ELR (cell line): ENCODE measurements at places on chromosomes 6 and 20.

GRCh38 chr6:95286874-95287273 lies 290.5 kb upstream of the MANEA start:
- DNase-seq: no peak

- DNase-seq: no peak
Observed at GRCh38 chr6:137810554-137811120, 56.4 kb upstream of the TNFAIP3 start.

- DNase-seq: no peak
Observed at GRCh38 chr6:142518126-142518525, 216.3 kb downstream of the ADGRG6 start.

DNA sequence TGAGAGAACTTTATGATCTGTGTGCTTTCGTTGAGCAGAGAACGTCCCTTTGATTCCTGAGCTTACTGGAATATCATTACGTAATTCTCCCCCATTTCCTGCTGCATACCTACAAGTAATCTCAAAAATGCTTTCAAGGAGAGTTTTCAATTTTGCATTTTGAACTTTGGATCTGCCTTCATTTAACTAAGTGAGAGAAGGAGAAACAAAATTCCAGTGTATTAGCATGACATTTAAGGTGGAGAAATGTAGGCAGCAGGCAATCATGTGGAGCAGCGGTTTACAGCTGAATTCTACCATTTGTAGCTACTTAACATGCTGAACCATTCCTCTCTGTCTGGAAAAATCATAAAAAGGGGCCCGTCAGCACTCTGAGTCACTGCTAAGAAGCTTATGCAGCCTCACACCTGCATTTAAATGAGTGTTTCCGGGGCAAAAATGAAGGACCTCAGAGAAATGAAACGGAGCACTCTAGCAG lies 451.5 kb downstream of the PLCB1 start:
- DNase-seq: no peak

GRCh38 chr6:118485601-118486550 lies 62.2 kb upstream of the PLN start:
- no peak for DNase-seq

- peak; percentile 88 for DNase-seq
Observed at GRCh38 chr6:28489366-28490204, 26.0 kb downstream of the GPX6 start.

DNA sequence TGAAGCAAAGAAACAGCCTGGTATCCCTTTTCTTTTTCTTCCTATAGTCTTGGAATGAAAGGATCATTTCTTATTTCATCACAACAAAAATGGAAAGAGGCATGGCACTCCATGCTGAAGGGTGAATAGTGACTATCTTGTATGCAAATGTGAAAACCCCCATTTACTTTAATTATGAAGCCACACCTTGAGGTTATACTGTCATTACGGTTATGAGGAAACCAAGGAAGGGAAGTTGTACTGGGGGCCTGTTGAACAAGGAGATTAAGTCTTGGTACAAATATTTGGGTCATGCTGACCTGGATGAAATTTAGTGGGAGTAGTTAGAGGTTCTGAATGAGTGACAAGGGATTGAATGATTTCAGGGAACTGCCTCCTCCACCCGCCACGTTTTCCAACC lies 8.7 kb upstream of the STXBP5 start:
- DNase-seq: no peak

DNA sequence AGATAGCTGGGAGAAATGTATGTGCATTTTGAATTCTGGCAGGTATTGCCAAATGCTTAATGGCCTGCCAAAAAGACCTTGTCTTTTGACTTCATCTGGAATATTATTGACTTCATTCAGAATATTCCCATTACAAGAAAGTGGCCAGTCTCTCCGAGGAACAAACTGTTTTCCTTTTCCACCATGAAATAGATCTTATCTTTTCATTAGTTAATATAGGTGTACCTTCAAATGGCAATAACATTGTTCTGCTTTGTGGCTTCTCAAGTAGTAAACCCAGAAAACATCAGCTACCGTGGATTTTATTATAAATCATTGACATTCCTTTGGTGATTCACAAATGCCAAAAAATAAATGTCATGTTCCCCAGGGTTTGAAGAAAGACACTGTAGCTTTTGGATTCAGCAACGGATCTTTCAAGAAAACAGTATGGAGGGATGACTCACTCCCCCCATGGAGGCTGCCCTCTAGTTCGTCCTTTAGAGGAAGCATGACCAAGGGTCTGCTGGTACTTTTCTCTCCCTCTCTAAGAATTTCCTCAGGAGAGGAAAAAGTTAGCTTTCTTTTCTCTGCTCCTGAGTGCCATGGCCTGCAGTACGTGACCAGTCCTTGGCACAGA lies 1.1 kb upstream of the RNF182 start:
- peak; percentile 86 for DNase-seq

DNA sequence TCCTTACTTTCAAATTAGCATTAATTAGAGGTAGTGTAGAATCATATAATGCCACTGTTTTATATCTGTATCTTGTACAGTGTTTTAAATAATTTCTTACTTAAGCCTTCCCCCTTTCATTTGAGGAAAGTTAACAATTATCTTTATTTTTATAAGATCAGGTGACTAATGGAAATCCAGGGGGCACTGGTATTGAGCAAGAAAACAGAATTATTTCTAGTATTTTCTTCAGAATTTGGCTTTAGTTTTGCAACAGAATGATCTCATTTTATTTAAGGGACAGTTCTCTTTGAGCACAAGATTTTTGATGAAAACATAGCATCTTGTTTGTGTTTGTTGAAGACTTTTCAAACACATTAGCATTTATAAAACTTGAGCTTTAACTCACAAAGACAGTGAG lies 55.9 kb downstream of the RNF217 start:
- no peak for DNase-seq

GRCh38 chr6:41939848-41940758 lies 1.5 kb downstream of the CCND3 start:
- peak; percentile 44 for DNase-seq

GRCh38 chr6:43211955-43212354 lies 17.3 kb downstream of the DNPH1 start:
- DNase-seq: no peak

GRCh38 chr20:61253264-61253639 lies 1.2 kb downstream of the CDH4 start:
- DNase-seq: peak; percentile 73

GRCh38 chr6:45815466-45816125 lies 200.1 kb downstream of the CLIC5 start:
- DNase-seq: no peak

- DNase-seq: peak; percentile 67
Observed at GRCh38 chr20:31608251-31608945, 3.3 kb downstream of the ID1 start.

- DNase-seq: no peak
Observed at GRCh38 chr20:43341511-43341910, 116.2 kb upstream of the SRSF6 start.

- DNase-seq: no peak
Observed at GRCh38 chr6:138510093-138510492, 10.8 kb upstream of the NHSL1 start.

DNA sequence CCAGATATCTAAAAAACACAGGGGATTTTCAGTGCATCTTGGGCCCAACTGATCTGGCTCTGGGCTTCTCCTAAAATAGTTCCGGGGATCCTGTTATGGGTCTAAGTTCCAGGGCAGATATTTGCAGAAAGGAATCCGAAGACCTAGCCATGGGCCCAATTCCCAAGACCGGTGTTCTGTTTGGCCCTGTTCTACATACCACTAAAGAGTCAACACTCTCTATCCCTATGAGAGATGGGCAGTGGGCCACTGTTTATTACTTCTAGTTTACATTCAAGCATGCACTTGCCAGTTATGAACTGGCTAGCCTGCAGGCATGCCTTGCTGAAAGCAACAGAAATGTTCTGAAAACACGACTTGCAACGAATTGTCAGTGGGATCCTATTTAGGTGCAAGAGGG lies 87.4 kb upstream of the PLCB4 start:
- DNase-seq: no peak

DNA sequence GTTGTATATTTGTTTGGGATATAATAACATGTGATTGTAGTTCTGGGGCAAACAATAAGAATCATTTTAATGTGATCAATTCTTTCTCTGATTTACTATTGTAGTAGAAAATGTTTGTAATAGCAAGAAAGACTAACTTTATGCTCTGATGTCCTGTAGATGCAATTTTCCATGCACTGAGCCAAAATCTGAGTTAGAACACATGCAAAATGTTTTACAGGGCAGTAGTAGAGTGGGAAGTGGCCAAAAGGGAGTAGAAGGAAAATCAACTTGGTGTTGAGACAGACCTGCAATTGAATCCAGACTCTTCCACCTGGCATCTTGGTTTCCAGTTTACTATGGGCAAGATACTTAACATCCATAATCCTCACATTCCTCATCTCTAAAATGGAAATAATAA lies 93.5 kb upstream of the BMP5 start:
- no peak for DNase-seq

GRCh38 chr6:166655251-166655650 lies 28.2 kb upstream of the RPS6KA2 start:
- no peak for DNase-seq

DNA sequence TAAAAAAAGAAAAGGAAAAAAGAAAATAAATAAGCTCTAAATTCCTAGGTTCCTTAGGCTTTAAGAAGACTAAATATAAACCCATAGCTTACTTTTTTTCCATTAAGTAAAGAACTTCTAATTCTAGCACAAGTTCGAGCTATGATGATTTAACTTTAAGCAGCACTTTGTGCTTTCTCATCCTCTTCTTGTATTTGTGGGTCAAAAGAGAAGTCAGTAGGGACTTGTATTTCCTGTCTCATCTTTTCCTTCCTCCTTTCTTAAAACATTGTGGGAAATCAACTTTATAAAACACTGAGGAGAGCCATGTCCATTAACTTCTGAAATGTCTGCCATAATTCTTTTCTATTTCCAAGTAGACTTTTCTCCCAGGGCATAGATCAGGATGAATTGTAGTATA lies 637.7 kb upstream of the CITED2 start:
- DNase-seq: no peak

- DNase-seq: no peak
Observed at GRCh38 chr6:21749754-21750153, 156.2 kb downstream of the SOX4 start.

DNA sequence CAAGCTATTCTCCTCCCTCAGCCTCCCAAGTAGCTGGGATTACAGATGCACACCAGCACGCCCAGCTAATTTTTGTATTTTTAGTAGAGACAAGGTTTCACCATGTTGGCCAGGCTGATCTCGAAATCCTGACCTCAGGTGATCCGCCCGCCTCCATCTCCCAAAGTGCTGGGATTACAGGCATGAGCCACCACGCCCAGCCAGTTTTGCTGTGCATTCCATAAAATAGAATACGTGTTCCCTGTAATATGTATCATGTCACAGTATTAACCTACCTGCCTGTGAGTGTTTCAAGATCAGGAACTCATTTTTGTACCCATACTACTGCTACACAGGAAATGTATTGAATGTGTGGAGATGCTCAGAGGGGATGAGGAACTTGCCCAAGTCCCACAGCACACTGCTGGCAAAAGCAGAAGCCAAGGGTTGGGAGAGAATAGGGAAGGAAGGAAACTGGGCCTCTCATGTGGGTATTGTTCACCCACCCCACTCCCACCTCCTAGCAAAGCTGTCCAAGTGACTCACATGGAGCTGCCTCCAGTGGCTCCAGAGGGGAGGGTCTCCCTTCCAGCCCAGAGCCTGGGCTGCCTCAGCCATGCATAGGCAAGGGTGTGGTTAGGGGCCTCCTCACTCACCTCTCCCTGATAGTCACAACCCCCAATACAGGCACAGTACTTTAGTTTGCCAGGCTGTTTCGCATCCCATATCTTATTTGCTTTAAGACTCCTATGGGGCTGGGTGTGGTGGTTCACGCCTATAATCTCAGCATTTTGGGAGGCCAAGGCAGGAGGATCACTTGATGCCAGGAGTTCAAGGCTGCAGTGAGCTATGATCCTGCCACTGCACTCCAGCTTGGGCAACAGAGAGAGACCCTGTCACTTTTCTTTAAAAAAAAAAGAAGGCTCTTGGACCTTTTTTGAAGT lies 9.4 kb downstream of the HM13 start:
- no peak for DNase-seq

- DNase-seq: peak; percentile 51
Observed at GRCh38 chr6:150418827-150419594, 50.2 kb downstream of the IYD start.

GRCh38 chr20:21555470-21556120 lies 41.7 kb upstream of the NKX2-2 start:
- no peak for DNase-seq

DNA sequence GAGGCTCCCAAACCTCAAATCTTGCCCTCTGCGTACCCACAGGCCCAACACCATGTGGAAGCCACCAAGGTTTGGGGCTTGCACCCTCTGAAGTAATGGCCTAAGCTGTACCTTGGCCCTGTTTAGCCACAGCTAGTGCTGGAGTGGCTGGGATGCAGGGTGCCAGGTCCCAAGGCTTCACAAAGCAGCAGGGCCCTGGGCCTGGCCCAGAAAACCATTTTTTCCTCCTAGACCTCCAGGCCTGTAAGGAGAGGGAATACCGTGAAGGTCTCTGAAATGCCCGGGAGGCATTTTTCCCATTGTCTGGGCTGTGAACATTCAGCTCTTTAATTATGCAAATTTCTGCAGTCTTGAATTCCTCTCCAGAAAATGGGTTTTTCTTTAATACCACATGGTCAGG lies 223.7 kb upstream of the CCN2 start:
- DNase-seq: no peak

DNA sequence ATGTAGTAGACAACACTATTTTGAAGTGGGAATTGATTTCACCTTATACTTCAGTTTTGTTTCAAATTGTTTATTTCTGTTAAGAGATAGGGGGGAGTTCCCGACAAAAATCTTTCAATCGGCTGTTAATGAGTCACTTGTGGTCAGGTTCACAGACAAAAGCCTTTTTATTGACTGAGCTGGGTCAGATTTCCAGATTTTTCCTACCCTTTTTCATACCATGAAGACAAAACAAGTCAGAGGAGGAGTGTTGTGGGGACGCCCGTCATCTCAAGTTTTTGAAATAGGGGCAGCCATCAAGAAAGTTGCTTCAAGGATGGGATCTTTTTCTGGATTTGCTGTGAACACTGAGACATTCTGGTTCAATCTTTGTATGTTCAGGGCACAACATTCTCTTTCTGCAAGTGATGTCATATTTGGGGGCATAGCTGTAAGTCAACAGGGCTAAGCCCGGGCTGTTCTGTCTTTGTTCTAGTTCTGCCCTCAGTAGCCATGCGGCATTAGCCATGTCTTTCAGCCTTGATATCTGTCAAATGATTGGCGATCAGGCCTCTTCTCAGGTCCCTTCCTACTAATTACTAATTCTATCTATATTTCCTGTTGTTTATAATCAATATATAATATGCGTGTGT lies 496.0 kb upstream of the MARCKS start:
- DNase-seq: peak; percentile 94

DNA sequence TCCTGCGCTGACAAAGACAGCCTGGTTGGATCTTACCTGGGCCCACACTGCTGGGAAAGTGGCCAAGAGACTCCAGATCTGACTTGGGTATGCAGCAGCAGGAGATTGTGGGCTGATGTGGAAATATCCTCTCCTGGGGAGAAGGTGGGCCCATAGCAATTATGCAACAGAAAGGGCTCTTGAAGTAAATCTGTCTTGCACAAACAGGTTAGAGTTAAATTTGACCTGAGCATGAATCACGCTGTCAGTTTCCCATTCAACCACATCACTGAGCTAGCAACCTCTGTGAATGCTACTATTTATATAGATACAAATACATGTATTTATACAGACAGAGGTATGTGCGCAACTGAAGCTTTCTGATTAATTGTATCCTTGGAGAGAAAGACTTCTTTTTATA lies 28.3 kb upstream of the PDYN start:
- no peak for DNase-seq

GRCh38 chr20:32896521-32897280 lies 38.0 kb downstream of the EFCAB8 start:
- DNase-seq: no peak
